ENCODE measurements at places on chromosomes 5 and 9.

DNA sequence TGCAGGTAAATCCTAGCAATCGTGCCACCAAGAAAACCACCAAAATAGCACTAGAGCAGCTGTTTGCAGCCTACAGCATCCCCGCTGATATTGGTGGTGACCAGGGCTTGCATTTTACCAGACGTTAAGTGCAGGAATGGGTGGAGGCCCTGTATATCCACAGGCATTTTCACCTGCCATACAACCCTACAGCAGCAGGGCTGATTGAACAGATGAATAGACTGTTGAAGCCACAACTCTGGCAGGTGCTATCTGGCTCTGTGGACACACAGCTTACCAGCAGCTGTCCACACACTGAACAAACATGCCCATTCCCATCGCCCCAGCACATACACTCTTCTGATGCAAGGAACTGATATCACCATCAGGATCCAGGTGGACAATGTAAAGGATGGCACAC is 154.5 kb upstream of the APC start:
- no peak for DNase-seq

- no peak for DNase-seq
Measured at GRCh38 chr5:39082995-39083394, 8.8 kb upstream of the RICTOR start.

DNA sequence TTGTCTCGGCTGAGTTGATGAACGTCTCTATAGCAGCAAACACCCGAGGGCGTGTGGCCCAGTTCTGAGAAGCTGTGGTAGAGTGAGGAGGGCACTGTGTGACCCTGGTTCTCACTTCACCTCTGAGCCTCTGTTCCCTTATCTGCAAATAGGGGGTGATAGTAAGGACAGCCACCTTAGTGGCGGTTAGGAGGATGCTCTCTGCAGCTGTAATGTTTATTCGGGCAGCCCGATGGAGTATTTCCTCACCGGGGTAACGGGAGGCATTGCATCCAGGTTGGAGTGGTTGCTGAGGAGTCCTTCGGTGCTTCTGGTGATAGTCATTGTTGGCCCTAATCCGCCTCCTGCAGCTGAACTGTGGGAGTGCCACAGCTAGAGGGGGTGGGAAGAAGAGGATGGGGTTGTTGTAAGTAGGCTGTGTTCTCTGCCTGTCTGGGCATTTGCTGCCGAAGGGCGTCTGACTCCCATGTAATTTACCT is 13.9 kb downstream of the PRRC2B start:
- DNase-seq, result peak; percentile 59

DNA sequence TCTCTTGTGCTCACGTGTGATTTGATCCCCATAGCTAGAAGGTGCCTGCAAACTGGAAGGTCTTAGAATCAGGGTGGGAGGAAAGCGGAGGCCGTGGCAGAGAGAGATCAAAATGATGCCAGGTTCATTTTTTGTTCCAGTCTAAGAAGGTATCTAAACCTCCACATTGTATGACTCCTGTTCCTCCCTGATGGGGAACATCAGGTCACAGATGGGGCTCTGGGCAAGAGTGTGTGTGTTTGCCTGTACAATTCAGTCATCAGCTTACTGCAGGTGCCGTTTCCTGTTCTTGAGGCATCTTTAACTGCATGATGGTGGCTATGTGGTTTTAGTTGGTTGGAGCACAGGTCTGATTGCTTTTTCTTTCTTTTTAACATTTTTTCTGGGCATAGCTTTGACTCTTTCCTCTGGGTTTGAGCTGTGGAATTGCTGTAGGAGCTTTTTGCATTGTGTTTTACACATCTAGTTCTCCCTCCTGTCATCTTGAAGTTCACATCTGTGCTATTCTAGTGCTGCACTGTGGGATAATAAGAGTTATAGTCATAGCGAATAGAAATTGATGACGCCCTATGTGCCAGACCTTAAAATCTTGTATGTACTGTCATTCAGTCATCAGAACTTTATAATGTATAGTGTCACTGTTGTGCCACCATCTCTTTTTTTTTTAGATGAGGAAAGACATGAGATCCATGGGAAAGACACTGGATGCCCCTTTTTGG is 30.8 kb downstream of the ARHGAP26 start:
- no peak for DNase-seq

GRCh38 chr9:122396614-122397148 is 25.9 kb downstream of the PTGS1 start:
- DNase-seq, result no peak

DNA sequence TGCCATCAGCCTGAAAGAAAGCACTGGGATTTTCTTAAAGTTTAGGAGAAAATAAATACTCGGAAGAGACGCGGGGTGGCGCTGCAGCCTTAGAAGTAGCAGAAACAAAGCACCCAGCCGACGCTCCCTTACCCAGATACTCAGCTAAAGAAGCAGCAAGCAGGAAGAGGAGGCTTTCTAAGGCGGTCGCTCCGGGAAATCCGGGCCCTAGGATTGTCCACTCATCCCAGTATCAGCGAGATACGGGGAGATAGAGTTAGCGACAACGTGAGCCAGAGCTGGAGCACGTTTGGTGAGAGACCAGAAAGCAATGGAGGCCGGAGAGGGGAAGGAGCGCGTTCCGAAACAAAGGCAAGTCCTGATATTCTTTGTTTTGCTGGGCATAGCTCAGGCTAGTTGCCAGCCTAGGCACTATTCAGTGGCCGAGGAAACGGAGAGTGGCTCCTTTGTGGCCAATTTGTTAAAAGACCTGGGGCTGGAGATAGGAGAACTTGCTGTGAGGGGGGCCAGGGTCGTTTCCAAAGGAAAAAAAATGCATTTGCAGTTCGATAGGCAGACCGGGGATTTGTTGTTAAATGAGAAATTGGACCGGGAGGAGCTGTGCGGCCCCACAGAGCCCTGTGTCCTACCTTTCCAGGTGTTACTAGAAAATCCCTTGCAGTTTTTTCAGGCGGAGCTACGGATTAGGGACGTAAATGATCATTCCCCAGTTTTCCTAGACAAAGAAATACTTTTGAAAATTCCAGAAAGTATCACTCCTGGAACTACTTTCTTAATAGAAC is at the start of gene PCDHB2:
Gene PCDHB2, plus strand, starts transcription at position 135 of the 782 bp plus-strand sequence. Its CDS starts 176 bp downstream, at position 311.
- DNase-seq, result peak; percentile 14

- DNase-seq, result no peak
Measured at GRCh38 chr5:91132550-91132949, 250.6 kb downstream of the ARRDC3 start.

DNA sequence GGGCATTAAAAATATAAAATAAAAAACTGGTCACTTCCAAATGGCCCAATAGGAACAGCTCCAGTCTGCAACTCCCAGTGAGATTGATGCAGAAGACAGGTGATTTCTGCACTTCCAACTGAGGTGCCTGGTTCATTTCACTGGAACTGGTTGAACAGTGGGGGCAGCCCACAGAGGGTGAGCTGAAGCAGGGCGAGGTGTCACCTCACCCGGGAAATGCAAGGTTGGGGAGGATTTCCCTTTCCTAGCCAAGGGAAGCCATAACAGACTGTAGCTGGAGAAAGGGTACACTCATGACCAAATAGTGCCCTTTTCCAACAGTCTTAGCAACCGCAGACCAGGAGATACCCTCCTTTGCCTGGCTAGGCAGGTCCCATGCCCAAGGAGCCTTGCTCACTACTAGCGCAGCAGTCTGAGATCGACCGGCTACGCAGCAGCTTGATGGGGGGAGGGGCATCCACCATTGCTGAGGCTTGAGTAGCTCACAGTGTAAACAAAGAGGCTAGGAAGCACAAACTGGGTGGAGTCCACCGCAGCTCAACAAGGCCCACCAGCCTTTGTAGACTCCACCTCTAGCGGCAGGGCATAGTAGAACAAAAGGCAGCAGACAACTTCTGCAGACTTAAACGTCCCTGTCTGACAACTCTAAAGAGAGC is 12.7 kb downstream of the RLN1 start:
- DNase-seq, result no peak

DNA sequence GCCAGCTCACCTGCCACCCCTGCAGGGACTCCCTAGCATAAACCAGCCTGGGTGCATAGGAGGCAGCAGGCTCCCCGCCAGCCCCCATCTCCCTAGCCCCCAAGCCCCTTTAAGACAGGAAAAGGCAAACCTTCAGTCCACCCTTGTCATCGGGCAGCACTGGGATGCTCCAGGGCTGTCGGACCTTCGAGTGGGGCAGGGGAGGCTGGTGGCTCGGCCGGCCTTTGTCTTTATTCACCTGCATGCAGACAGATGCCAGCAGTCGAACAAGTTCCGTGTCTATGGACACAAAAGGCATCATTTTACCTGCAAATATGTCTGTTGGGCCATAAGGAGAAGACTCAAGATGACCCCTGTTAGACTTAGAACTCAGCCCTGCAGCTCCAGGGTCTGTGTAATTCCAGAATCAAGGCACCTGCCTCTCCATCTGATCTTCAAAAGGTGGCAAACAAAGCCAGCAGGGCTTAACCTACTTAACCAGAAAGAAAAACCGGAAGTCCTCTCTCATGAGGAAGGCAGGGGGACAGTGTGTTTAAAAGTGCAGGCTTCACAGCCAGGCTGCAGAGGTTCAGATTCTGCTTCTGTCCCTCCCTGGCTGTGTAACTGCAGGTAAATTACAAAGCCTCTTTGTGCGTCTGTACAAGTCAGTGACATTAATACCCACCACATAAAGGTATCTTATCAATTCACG is 16.2 kb downstream of the ANKS6 start:
- DNase-seq, result no peak

- no peak for DNase-seq
Measured at GRCh38 chr5:53946405-53947100, 363.8 kb downstream of the ARL15 start.

GRCh38 chr9:114432323-114433067 is 44.7 kb upstream of the AKNA start:
- no peak for DNase-seq

GRCh38 chr9:76221423-76221822 is 172.8 kb downstream of the RFK start:
- no peak for DNase-seq

DNA sequence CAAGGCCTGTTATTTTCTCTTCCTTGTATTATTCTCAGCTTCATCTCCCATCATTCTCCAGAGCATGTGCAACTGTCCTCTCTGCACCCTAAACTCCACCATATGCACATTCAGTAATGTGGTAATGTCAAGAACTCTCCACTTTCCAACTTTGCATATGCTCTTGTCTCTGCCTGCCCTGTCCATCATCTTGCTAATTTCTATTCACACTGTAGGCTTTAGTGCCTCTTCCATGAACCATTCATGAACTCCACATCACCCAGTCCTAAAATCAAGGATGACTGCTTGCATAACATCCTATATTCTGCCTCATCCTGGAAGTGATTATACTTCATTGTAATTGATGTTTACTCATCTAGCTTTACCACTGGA is 354.8 kb downstream of the PDE4D start:
- no peak for DNase-seq

GRCh38 chr5:77881528-77881927 is 105.4 kb upstream of the TBCA start:
- DNase-seq, result peak; percentile 57

DNA sequence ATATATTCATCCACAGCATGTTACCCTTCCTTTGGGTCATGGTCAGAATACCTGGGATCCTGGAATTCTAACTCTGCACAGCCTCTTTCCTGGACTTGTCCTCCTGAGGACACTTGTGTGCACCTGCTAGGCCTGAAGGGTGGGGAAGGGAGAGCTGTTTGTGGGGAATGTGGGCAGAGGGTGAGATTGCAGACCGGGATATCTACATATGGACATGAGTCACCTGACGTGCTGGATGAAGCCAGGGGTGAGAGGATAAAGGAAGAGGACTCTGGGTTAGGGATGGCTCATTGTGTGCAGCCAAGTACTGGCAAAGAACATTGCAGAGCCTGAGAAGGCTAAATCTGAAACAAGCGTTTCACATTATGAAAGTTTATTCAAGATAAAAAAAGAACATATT is 241.4 kb upstream of the RPS23 start:
- no peak for DNase-seq

- peak; percentile 57 for DNase-seq
Measured at GRCh38 chr5:142360607-142361120, 35.8 kb upstream of the SPRY4 start.

DNA sequence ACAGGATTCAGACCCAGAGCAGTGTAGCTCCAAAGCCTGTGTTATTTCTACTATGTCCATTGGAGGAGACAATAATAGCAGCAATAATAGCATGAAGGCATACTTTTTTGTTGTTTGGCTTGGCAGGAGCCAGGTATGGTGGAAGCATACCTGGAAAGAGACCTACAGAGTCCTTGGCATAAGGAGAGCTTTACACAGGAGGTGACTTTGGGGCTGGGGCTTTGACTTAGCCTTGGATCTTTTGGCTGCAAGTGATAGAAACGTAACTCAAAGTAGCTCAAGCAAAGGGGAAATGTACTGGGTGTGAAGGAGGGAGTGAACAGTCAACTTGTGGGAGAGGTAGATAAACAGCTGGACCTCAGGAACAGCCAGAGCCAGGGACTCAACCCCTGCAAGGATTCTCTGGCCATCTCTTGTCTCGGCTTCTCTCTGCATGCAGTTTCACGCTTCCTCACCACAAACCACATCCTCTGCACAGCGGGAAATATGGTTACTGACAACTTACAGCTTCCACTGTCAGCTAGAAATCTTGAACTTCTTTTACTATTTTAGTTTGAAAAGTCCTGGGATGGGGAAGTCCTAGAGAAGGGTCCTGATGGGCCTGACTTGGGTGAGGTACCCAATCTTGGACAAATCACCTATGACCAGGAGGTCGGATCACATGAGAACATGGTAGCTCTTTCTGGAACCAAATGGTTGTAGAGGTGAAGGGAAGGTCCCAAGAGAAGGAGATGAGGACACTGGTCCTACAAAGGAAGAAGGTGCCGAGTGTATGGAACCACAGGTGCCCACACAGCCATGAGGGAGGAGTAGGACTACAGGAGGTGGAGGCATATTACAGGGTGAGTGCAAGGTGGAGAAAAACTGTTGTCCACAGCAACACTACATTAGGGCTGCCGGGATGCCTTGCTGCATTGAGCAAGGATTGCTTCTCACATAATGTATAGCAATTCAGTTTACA is 47.0 kb upstream of the TGFBR1 start:
- peak; percentile 64 for DNase-seq

DNA sequence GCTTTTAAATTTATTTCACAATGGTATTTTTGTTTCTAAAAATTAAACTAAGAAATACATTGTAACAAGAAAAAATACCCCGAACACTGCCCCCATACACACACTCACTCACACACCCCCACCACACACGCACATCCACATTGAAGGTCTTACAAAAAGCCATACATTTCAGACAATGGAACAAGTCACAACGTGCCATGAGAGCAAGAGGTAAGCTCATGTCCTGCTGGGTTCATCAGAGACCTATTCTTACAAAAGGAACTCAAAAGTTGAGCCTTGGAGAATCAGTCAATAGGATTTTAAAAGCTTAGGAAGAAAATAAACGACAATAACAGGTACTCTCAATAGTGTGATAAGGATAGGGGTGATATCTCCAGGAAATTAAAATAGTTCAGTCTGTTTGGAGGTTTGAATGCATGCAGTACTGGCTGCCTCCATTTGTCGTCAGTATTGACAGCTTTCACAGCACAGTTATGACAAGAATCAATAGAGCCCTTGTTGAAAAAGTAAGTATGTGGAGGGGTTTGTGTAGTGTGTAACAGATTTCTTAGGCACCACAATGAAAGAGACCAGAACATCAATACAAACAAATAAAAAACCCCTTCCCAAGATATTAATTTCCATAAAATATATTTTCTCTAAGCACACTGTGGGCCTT is 1826.2 kb upstream of the CDH6 start:
- no peak for DNase-seq
